ENCODE measurements at places on chromosomes 4 and X.

DNA sequence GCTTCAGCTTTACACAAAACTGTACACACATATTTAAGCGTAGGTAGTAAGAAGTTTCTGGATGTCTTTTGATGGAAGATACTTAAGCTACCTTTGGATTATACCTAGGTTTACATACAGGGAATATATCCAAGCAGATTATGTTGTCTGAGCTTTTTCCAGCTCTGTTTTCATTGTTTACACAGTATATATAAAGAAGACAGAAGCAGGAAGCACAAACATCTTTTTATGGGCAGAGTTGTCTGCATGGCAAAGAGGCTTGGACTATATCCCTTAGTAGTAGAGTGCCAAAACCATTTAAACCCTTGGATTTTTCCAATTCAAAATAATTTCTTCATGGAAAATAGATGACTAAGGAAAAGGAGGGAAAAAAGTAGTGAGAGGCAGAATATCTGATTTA lies 329.4 kb upstream of the AGA start:
- no peak for DNase-seq

GRCh38 chr4:149065753-149066152 lies 623.5 kb upstream of the NR3C2 start:
- no peak for DNase-seq

- no peak for DNase-seq
These were observed 44.7 kb downstream of the ANXA3 start for GRCh38 chr4:78596111-78596742.

DNA sequence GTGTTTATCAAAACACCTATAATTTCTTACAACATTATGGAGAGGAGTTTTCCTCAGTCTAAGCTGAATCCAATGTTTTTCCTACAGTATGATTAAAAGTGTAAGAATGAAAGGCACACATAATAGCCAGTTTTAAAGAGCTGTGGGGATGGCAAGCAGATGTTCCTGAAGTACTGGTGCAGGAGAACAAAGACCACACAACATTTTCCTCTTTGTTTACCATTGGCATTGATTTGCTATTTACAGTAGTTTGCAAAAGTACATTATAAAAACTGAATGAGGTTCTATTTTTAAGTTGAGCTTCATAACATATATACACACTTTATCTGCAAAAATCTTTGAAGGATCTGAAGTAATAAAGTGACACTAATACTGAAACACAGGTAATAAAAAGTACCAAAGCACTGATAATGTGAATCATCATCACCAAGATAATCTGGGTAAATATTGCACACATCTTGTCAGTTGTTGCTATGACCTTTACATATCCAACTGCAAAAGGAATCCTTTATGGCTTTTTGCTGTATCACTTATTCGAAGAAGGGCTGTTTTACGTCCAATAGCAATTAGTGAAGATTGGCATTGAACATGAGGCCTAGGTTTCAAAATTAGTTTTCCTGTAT lies 22.5 kb downstream of the TCEAL1 start:
- no peak for DNase-seq

GRCh38 chrX:40358994-40359393 lies 221.8 kb upstream of the ATP6AP2 start:
- DNase-seq, result no peak

DNA sequence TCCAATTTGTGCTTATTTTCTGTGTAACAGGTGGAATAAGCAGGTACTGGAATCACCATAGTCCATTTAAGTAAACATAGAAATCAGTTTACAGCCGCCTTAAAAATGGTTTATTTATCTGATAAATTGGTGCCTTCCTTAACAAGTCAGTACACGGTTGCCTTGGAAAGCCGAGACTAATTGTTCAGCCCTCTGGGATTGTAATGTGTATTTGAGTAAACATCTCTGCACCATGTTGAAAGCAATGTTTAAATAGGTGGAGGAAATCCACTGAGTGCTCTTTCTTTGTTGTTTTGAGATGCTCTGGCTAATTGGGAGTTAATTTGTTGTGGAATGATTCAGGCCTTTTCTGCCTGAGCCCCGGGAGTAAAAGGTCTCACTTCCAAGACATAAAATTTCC lies 45.7 kb upstream of the ADRA2C start:
- DNase-seq, result no peak

- DNase-seq, result no peak
These were observed 28.9 kb upstream of the GPC4 start for GRCh38 chrX:133444196-133444595.

DNA sequence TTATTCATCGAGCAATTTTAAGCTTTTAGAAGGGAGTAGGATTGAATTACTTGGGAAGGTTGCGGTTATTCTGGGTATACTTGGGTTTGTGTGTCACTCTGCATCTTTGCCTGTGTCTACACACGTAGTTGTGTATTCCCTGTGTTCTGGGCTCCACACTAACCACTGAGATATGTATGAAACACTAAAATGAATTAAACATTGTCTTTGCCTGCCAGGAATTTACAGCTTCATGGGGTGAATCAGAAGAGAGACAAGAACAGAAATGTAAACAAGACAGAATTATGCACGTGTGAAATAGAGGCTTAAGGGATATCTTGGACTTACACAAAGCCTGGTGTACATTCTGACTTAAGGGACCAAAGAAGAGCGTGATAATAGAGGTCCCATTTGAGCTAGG lies 228.5 kb downstream of the AFF2 start:
- no peak for DNase-seq

GRCh38 chr4:11412211-11412610 lies 16.5 kb downstream of the HS3ST1 start:
- DNase-seq, result no peak

GRCh38 chr4:123418351-123418931 lies 21.8 kb downstream of the SPRY1 start:
- DNase-seq, result no peak

DNA sequence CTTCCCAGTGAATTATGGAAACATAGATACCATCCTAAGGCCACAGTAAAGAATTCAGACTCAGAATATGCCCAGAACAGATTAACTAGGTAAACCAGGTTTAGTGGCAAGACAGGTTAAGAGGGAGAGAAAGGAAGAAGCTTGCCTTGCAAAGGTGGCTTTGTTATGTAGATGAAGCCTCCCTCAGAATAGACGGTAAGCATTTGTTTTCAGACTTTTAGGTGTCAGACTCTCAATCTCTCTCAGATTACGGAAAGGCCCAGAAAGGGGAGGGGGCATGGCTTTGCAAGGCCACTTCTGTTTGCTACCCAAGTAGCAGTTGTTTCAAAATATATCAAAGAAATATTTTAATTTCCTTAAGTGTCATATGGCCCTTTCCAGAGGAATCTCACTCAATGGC lies 457.1 kb upstream of the BOD1L1 start:
- no peak for DNase-seq

GRCh38 chr4:2994917-2995316 lies 31.5 kb downstream of the GRK4 start:
- DNase-seq, result no peak

All from T-cell (primary cell).